Activated naive CD8-positive, alpha-beta T cell treated with anti-CD3 and anti-CD28 coated beads for 36 hours (primary cell): ENCODE measurements at places on chromosomes 2 and 18. TPM values are rescaled to one million over a fixed set of nuclear protein-coding genes. Genes with fewer than 3 reads are reported as not detected.

- no peak for DNase-seq
Observed at GRCh38 chr2:112622528-112622849, 23.2 kb upstream of the SLC20A1 start.

- no peak for DNase-seq
Observed at GRCh38 chr18:13199169-13199568, 19.4 kb upstream of the LDLRAD4 start.

DNA sequence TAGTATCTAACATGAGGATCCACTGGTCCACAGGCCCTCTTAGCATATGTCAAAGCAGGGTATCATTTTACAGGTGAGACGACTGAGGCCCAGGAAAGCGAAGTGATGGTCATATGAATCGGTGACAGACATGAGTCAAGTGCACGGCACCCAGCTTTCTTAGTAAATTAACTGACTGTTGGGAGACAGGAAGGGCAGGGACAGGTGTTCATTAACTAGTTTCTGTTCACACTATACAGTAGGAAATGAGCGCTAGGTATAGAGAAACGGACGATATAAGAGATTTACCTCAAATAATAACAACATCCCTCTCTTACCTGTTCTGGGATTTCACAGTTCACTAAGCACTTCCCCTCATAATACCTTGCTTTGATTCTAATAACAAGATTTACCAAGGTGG is 1.7 kb upstream of the SMARCAL1 start:
- no peak for DNase-seq

DNA sequence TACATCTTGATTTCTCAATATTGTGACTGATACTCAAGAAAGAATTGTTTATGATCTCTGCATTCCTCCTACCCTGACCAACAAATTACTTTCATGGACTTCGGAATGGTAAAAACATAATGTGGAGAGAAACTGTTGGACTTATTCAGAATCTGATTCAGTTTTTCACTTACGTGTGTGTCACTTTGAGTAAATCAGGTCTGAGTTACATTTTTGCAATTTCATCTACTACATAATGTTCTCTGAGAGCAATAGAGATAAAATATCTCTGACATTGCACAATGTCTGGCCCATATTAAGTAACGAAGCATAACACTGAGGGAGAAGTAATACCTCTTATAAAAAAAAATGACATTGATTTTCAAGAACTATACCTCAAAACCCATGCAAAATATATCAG is 1337.9 kb upstream of the CHAC2 start:
- no peak for DNase-seq

DNA sequence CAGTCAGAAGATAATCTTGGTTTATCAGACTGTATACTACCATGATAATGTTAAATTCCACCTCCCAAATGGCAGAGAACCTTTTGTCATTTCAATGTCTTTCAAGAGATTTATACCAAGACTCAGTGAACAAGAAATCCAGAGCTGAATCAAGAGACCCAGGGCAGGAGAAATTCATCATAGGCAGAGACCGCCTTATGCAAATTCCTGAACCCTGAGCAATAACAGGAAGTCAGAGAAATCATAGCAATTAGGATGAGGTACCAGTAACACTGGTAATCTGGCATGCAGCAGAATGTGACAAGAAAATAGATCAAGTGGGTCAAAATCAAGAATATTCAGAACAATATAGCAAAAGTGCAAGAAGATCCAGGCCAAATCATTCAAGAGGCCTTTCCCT is 412.4 kb upstream of the LRATD1 start:
- DNase-seq, result no peak

DNA sequence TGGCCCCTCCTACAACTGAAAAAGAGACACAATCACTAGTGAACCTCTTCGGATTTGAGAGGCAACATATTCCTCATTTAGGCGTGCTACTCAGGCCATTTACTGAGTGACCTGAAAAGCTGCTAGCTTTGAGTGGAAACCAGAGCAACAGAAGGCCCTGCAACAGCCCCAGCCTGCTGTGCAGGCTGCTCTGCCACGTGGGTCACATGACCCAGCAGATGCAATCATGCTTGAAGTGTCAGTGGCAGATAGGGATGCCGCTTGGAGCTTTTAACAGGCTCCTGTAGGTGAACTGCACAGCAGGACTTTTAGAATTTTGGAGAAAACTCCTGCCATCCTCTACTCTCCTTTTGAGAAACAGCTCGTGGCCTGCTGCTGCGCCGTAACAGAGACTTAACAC is 578.6 kb upstream of the RAB6C start:
- no peak for DNase-seq

GRCh38 chr2:19543663-19544383 is 185.4 kb upstream of the OSR1 start:
- no peak for DNase-seq

DNA sequence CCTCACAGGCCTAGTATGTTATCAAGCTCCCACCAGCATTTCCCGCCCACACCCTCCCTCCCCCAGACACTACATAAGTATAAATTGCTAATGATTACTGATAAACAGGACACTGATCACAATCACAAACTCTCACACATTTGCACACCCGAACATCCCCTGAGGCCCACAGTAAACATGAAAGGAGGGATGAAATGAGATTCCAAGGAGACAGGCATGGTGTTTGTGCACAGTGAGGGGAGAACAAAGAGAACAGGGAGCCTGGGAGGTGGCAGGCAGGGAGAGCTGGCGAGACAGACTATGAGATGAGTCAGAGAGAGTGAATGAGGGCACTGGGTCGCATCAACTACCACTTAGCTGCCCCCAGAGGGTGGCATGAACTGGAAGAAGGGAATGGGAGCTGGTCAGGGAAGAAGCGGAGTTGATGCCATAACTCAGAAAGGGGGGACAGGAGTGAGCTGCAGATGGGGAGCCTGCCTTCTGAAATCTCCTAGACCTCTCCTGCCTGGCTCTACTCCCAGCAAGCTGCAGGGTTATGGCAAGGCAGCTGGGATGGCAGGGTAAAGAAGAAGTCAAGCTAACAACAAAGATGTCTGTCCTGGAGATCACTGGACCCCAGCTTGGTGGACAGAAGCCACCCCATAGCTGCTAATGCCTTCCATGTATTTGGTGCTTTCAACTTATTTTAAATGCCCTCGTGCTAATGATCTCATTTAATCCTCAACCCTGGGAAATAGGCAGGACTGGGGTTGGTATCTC is 5.1 kb downstream of the KIF3C start:
- no peak for DNase-seq

GRCh38 chr2:29270701-29271121 is 155.5 kb downstream of the CLIP4 start:
- DNase-seq, result no peak

GRCh38 chr18:6591491-6591890 is 138.0 kb upstream of the ARHGAP28 start:
- DNase-seq, result no peak

Gene CHRNG
- total RNA-seq, result not detected

Gene CNTNAP5
- not detected for total RNA-seq

Gene ADCYAP1
- total RNA-seq, result not detected

Gene CD28
- total RNA-seq, result 88.8 TPM

Gene COL3A1
- not detected for total RNA-seq

Gene TACR1
- not detected for total RNA-seq

Gene AGXT
- total RNA-seq, result not detected
